ENCODE measurements at places on chromosomes 2 and 18.

DNA sequence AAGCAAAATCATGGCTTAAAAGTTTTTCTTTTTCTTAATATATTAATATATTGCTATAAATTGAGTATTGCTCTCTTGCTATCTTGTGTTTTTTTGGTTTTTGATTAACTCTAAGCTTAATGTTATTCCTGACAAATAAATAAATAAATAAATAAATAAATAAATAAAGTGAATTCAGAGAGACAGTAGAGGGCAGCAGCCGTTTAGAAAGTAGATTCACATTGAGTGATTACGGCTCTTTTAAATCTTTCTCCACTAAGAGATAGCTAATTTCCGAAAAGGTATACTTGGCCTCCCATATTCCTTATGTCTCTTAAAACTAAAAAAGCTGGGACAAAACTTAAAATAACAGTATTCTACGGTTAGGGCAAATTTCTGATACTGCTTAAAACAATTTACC lies 34.3 kb downstream of the MSH2 start:
- DNase-seq = no peak

GRCh38 chr2:189217541-189217940 lies 38.0 kb upstream of the COL5A2 start:
- no peak for DNase-seq

- DNase-seq = no peak
These were observed 9.4 kb downstream of the SP100 start for GRCh38 chr2:230425377-230425776.

DNA sequence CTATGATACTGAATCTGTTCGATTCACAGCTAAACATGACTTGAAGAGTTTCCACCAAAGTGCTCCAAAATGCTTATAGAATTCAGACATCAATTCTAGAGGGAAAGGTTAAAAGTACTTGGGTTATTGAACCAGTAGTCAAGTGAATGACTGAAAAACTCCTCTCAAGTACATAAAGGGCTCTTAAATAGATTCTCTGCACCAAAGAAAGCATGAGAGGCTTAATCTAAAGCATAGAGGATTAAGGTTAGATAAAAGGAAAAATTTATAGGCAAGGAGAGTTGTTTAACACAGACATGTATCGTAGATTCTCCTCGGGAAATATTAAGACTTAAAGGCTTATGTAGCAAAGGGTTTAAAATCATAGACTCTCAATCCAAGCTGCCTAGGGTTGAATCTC lies 701.4 kb downstream of the ERBB4 start:
- DNase-seq = no peak

DNA sequence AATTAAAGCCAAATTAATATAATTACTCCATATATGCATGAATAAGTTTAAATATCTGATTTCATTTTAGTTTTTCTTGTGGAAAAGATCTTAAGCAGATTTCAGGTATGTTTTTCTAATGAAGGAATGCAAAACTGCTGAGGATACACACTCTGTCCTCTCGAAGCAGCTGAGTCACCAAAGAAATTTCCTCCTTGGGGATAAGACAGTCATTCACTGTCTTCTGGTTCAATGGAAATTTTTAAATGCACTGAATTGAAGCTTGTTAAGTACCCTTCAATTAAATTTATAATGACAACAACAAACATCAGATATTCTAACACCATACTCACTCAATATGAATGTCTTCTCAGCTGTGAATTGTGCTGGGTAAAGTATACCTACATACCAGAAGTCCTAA lies 101.5 kb upstream of the DNER start:
- DNase-seq = no peak

GRCh38 chr18:36287653-36288052 lies 9.9 kb upstream of the FHOD3 start:
- DNase-seq = no peak

DNA sequence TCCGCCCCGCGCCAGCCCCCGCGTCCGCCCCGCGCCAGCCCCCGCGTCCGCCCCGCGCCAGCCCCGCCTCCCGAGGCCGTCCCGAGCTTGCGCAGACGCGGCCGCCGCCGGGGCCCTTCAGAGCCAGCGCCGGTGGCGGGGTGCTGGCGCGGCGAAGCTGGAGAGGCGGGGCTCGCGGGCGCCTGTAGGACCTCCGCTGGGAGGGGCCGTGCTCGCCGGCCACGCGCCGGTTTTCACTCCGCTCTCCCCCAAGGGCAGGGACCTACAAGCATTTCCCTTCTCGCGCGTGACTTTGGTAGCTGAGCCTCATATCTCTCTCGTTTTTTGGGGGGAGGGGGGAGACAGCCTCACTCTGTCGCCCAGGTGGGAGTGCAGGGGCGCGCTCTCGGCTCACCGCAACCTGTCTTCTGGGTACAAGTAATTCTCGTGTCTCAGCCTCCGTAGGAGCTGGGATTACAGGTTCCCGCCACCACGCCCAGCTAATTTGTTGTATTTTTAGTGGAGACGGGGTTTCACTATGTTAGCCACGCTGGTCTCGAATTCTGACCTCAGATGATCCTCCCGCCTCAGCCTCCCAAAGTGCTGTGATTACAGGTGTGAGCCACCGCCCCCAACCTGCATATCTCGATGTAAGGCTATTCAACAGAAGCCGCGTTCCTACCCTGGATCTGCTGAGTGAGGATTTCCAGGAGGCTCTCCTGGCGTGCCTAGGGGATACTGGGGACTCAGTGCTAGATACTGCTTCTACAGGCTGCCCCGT lies at the start of gene ZNF514:
Gene ZNF514 (minus strand): TSS at position 159 of the 760 bp plus-strand sequence. CDS start 6,595 bp downstream, outside the sequence.
- peak; percentile 47 for DNase-seq

DNA sequence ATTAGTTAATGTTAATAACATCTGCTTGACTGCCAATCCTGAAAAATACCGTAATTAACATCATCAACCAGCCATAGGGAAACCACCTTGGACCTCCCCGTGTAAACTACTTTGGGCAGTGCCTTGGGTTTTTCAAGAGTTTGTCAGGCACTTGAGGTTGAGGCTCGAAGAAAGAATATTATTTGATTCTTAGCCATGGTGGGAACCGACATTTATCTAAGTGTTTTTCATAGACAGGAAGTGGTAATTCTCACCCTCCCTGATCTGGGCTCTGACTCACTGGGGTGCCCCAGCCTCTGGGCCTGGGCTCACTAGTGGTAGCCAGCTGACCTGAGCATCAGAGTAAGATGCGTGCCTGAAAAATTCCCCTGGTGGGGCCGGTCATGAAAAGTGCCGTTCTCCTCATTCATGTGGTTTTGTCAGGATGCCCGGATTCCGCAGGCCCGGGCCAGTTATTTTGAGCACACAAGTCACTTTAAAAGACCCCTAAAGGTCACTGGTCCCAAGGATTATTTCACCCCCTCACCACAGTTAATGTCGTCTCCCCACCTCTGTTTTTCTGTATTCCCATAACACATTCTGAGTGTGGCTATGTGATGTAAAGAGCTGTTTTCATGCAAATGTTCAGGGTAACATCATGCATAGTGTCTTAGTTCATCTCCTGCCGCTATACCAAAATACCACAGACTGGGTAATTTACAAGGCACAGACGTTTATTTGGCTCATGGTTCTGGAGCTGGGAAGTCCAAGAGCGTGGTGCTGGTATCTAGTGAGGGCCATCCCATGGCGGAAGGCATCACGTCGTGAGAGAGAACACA lies 21.6 kb upstream of the SPATA3 start:
- DNase-seq = peak; percentile 55

GRCh38 chr2:204888222-204888621 lies 342.9 kb downstream of the PARD3B start:
- DNase-seq = no peak

GRCh38 chr2:150681120-150681804 lies 193.8 kb upstream of the RND3 start:
- no peak for DNase-seq

DNA sequence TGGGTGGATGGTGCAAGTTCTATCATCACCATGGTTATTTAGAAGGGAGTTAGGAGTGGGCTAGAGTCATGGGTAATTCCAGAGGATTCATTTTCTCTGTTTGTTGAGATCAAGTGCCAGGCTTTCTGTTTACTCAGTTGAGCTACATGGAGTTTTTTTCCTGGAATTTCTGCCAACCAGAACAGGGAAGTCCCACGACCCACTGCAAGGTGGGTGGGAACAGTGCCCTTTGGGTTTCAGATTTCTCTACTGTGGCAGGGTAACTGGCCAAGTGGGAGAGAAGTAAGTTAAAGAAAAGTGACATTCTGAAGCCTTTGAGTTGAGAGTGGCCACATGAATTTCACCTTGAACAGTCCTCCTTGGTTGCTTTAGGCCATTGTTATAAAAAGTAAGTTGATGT lies 138.9 kb downstream of the SLC39A10 start:
- no peak for DNase-seq

DNA sequence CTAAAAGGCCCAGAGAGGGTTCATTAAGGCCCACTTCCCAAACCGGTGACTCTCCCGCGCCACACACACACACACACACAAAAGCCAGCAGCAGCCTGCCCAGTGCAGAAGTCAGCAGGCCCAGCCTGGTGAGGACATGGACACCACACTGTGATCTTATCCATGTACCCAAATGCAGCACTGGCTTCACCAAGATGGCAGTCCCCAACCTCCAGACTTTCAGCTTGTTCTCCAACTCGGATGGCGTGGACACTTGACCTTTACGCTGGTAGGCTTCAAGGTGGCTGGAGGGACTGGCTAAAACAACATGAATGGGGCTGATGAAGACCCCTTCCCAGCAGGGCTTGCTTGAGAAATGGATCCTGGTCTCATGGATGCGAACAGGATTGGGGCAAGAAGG lies 50.4 kb downstream of the TNS1 start:
- DNase-seq = no peak

GRCh38 chr2:82539280-82539621 lies 1919.8 kb downstream of the SUCLG1 start:
- no peak for DNase-seq

- DNase-seq = no peak
These were observed 3.8 kb upstream of the IMP4 start for GRCh38 chr2:130338793-130339345.

DNA sequence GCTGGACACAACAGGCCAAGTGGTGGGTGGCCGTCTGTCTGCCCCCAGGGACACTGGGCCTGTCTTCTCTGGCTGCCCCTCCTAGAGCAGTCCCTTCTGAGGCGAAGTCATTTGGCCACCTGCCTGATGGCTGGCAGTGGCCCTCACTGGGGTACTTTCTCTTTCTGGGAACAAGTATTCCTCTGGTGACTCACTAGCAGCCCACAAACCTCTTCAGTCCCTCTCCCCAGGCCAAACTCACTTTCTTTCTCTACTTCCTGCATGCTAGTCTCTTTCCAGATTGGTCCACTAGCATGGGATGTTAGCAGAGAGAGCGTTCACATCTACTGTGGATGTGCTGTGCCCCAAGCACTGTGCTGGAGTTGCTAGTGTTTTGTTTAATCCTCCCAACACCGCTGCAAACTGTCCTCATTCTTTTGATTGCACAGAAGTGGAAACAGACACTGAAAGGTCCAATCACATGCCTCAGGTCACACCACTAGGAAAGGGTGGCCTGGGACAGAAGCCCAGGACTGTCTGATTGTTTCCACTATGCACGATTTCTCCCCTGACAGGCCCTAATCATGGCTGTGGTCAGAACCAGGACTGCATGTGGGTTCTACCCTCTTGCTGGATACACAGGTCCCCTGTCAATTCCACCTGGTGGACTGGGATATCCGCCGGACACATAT lies 5.2 kb downstream of the DYSF start:
- no peak for DNase-seq

- no peak for DNase-seq
These were observed 91.3 kb downstream of the ANTXR1 start for GRCh38 chr2:69104261-69104660.

- DNase-seq = no peak
These were observed 3.6 kb upstream of the MTERF4 start for GRCh38 chr2:241105641-241106040.

- DNase-seq = no peak
These were observed 615.3 kb downstream of the BCL11A start for GRCh38 chr2:59938181-59938580.

DNA sequence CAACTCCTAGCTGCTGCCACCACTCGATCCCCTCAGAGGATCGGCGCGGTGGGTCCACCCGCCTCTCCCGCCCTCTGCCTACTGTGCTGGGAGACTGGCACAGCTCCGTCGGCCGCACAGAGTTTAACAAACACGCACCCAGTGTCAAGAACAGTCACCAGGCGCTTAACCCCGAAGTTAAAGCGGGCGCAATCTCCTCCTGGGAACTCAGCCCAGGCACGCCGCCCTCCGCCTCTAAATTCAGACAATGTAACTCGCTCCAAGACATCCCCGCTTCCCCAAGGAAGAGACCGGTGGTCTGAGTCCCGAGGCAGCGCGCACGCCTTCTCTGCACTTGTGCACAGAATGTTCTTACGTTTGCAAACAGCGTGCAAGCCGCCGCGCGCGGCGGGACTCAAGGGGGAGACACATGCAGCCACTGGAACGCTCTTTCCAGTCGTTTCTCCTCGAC lies 533 bp downstream of the CXCR4 start:
- DNase-seq = no peak

GRCh38 chr2:223920109-223920508 lies 25.0 kb downstream of the WDFY1 start:
- DNase-seq = no peak

- no peak for DNase-seq
These were observed 14.4 kb downstream of the RAB12 start for GRCh38 chr18:8623549-8624106.

GRCh38 chr2:150587547-150588505 lies 100.4 kb upstream of the RND3 start:
- DNase-seq = no peak

DNA sequence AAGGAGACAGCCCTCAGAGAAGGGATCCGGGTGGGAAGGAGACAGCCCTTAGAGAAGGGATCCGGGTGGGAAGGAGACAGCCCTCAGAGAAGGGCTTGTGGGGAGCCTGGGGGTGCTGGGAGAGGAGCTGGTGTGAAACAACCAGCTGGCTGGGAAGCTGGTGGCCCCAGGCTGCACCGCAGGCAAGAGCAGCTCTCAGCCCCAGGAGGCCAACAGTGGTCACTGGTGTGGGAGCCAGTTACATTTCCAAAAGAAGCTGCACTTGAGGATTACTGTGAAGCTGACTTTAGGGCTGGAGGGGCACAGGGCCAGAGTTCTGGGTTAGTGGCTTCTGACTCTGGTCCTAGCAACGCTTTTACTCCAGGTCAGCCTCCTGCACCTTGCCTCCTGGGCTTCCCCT lies 3.3 kb downstream of the HES6 start:
- DNase-seq = no peak

DNA sequence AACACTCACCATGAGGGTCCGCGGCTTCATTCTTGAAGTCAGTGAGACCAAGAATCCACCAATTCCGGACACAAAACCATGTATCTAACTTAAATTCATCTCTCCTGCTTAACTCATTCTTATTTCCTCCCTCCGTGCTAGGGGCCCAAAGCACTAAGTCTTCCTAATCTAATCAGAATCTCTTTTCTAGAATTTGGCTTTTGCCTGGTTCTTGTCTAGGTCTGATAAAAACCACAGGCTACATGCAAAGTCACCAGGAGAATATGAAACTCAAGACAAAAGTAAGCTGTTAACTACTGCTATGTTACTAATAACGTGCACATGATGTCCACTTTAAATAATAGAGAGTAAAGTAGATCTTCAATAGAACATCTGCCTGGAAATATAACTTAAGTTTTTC lies 69.9 kb downstream of the TRIP12 start:
- DNase-seq = no peak

GRCh38 chr2:122323927-122324326 lies 568.5 kb downstream of the TSN start:
- DNase-seq = no peak
